ENCODE measurements at places on chromosomes 16 and 17. TPM values are rescaled to one million over a fixed set of nuclear protein-coding genes. Genes with fewer than 3 reads are reported as not detected.

Gene CTRB2
- total RNA-seq = not detected

Gene NEUROD2
- total RNA-seq = not detected

Gene GCGR
- not detected for total RNA-seq

Gene PLLP
- not detected for total RNA-seq

Gene HSD17B1
- total RNA-seq = 0.91 TPM

Gene KRTAP17-1
- not detected for total RNA-seq
